ENCODE measurements at places on chromosomes 2 and 18. TPM values are rescaled to one million over a fixed set of nuclear protein-coding genes. Genes with fewer than 3 reads are reported as not detected.
A peak's percentile ranks its signal among the peaks of the same experiment; 100 is the strongest.

REG3A gene
- not detected for total RNA-seq

B4GALT6 gene
- total RNA-seq, result 17.5 TPM

PFN4 gene
- total RNA-seq, result 0.40 TPM

GNLY gene
- total RNA-seq, result not detected

RIT2 gene
- total RNA-seq, result not detected

NEU2 gene
- not detected for total RNA-seq

CD8A gene
- not detected for total RNA-seq

C1GALT1C1L gene
- total RNA-seq, result 2.1 TPM

MRPL19 gene
- 156 TPM for total RNA-seq

TUBA4A gene
- 115 TPM for total RNA-seq

SCTR gene
- total RNA-seq, result not detected

IL36B gene
- not detected for total RNA-seq

SLC11A1 gene
- total RNA-seq, result not detected

NTSR2 gene
- total RNA-seq, result not detected

DNA sequence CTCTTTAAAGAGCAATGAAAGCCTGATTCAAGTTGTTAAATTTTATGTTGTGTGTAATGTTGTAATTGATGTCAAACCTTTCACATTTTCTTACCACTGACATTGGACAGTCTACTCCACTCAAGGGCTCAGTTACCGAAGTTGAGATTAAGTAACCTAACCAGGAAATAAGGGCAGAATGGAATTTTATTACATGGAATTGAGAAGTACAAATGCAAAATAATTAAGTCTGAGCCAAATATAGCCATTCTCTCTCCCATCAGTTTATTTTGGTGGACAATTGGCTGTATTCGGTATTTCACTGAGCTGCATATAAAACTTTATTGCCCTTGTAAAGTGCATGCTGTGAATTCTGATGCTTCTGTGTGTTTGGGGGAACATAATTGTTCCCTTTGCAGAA, 231.5 kb downstream of the TTC32 start:
- DNase-seq, result no peak

- no peak for DNase-seq
Observed at GRCh38 chr2:205730701-205731582, 48.6 kb downstream of the NRP2 start.

GRCh38 chr2:239286901-239287300, 113.9 kb downstream of the HDAC4 start:
- no peak for DNase-seq

GRCh38 chr2:69453475-69454129, 16.4 kb upstream of the NFU1 start:
- DNase-seq, result no peak

DNA sequence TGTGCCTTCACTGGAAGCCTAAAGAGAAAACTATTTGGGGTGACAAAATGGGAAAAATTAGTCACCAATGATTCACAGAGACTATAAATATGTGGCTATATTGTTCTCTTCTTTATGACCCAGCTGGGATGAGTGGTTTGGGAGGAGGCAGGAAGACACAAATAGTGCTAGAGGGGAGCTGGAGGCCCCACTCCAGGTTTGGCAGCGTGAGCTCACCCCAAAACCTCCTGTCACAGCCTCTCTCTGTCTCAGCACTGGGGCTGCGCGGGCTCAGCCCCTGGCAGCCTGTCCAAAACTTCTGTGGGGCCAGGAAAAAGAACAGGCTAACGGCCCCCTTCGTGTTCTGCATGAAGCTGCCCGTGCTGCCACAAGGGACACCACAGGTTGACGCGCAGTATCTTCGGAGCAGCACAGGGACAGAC, 73.2 kb upstream of the LCLAT1 start:
- DNase-seq, result peak; percentile 82

- DNase-seq, result no peak
Observed at GRCh38 chr2:60857056-60857455, 24.3 kb upstream of the REL start.

- DNase-seq, result no peak
Observed at GRCh38 chr2:39735648-39736047, 43.4 kb downstream of the THUMPD2 start.

GRCh38 chr2:30262716-30263309, 31.5 kb downstream of the LBH start:
- DNase-seq, result no peak

DNA sequence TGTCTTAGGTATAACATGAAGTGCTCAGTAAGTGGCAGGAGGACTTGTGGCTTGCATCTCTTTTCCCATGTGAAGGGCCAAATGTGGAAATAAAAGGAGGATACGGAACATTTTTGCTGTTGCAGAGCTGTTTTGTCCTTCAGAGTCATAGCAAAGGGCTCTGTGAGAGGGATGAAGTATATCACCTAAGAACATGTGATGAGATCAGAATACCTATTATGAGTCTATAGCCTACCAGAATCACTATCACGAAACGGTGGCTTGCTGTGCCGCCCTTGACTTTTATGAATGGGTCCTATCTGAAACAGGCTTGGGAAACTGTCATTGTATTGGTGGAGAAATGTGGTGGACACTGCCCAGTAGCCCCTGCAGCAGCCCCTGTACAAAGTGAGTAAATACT, 67.0 kb upstream of the ITGB6 start:
- no peak for DNase-seq

- no peak for DNase-seq
Observed at GRCh38 chr2:73008766-73009135, 62.8 kb downstream of the SFXN5 start.

- DNase-seq, result no peak
Observed at GRCh38 chr2:190997526-190998113, 16.4 kb downstream of the STAT1 start.

DNA sequence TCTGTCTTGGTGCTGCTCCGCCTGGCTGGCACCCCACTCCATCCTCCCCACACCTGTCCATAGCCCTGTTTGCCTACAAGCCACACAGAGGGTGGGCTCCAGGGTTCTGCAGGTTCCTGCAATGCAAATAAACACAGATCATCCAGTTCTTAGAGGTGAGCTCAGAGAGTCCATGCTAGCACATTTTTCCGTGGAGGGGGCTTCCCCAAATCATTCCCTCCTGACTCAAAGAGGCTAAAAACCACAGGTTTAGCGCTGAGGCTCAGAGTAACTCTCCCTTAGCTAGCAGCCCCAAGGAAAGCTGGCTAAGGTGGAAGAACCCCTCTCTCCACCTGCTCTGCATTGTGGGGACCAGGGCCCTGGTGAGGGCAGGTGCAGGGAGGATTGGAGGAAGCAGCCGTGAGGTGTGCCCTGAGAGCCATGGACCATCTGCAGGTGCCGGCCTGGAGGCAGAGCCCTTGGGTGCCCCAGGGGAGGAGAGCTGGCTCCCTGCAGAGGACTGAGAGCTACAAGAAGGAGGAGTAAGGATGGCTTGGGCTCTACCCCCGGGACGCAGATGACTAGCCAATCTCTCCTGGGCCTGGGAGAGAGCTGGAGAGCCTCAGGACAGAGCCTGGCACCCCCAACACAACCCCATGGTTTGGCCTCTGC, 23.8 kb upstream of the TEX44 start:
- DNase-seq, result no peak

DNA sequence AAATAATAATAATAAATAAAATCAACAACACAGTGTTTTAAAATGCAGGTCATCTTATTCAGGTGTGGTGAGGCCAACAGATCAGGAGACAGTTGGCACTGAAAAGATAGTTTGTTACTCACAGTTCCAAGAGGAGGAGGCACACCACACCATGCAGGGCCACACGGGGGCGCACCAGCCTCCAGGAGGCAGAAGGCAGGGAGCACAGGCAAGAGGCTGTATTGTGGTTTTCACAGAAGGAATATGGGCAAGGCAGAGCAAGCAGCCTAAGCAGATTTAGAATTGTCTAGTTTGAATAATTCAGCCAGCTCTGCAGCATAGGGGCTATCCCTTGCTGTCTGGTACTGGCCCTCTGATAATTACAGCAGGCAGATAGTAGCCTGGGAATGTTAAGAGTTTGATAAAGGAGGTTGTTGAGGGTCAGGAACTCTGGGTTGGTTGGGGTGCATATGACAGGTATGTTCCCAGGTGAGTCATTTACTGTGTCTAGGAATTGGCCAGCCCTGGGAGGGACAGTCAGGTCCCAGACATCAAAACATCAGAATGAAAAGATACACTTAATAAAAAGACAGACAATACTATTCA, 31.3 kb downstream of the KIAA2012 start:
- peak; percentile 52 for DNase-seq

DNA sequence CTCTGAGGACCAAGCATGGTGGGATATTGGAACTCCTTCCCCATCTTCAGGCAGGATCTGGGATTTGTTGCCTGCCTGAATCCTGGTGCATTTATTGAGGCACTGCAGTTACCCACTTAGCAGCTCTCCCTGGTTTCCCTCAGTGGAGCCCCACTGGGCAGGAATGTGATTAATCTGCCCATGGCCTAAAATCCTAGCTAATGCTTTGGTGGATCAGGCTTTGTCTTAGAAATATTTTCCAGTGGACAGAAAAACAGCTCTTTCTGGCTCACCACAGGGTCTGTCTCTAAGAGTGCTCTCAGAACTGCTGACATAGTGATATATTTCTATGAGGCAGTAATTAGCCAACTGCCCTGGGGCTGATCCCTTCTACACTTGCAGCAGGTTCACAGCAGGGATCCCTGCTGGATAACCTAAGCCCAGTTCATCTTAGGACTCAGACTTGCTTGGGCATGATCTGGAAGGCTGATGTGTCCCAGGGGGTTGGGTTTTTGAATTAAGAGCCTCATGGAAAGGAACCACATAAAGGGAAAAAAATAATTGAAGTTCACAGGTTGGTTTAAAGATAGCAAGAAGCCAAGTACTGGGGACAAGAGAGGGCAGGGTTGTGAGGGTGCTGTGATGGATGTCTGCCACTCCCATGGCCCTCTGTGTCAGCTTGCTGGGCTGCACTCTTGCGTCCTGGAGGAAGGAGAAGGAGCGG, 44.3 kb upstream of the ZDBF2 start:
- DNase-seq, result peak; percentile 75

DNA sequence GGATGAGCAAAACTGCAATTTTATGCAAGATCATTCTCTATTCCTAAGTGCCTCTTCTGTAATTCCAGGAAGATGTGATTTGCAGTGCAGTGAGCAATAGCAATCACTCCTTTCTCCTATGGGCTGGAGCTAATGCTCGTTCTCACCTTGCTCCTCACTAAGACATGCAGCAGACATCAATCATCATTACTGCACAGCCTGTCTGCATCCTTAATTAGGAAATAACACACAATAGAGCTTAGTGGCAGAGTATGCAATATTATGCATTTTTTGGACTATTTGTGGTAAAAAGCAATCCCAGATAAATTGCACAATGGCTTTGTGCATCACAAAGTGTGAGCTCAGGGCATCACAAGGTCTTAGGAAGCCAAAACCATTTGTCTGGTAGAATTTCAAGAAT, 32.6 kb upstream of the RAPH1 start:
- DNase-seq, result no peak

GRCh38 chr2:238696786-238697185, 151.1 kb upstream of the TWIST2 start:
- no peak for DNase-seq

- no peak for DNase-seq
Observed at GRCh38 chr2:133849341-133849740, 281.1 kb upstream of the NCKAP5 start.

- no peak for DNase-seq
Observed at GRCh38 chr2:75488157-75488556, 72.6 kb downstream of the EVA1A start.

GRCh38 chr2:241443486-241444223, 64.7 kb downstream of the STK25 start:
- peak; percentile 91 for DNase-seq

- no peak for DNase-seq
Observed at GRCh38 chr2:207139552-207139951, 26.2 kb downstream of the KLF7 start.

GRCh38 chr2:15670981-15671380, 79.3 kb downstream of the DDX1 start:
- DNase-seq, result no peak

- DNase-seq, result no peak
Observed at GRCh38 chr18:66168685-66169235, 417.9 kb downstream of the CDH7 start.

GRCh38 chr2:159362816-159363251, 76.3 kb upstream of the WDSUB1 start:
- DNase-seq, result no peak

DNA sequence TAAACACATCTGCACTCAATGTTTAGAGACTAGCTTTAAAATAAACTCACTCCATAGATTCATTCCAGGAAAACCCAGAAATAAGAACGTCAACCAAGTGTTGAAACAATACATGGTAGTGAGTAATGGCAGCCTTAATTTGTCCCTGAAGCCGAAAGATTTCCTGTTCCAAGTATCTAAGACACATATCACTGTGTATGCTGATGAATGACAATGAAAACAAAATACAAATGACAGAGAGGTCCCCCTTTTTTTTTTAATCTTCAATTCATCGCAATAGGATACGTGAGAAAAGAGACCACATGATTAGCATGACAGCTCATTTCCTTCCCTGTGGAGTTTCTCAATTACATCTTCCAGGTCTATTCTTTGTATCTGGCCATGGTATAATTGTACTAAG, 160.5 kb upstream of the STK17B start:
- no peak for DNase-seq

All from A172 (cell line).